ENCODE measurements at places on chromosomes 16 and 17. TPM values are rescaled to one million over a fixed set of nuclear protein-coding genes. Genes with fewer than 3 reads are reported as not detected.

The WSCD1 gene
- 3.4 TPM for total RNA-seq

The TBX2 gene
- total RNA-seq, result 6.6 TPM

The KRTAP4-9 gene
- not detected for total RNA-seq

The HYDIN gene
- total RNA-seq, result 0.37 TPM

The CLEC10A gene
- not detected for total RNA-seq

The AIPL1 gene
- not detected for total RNA-seq

The KCNG4 gene
- not detected for total RNA-seq

The NBR1 gene
- total RNA-seq, result 43.8 TPM

The ACAP1 gene
- total RNA-seq, result 4.0 TPM

The MYH13 gene
- not detected for total RNA-seq

The CCL17 gene
- not detected for total RNA-seq

The EIF1 gene
- 1,361 TPM for total RNA-seq

The SDR42E1 gene
- total RNA-seq, result 1.4 TPM

The TAC4 gene
- not detected for total RNA-seq

The CBX8 gene
- 21.7 TPM for total RNA-seq

The NHLRC4 gene
- total RNA-seq, result 0.23 TPM

The MFAP4 gene
- not detected for total RNA-seq

The MIEF2 gene
- 10.8 TPM for total RNA-seq

The DNAH2 gene
- total RNA-seq, result 0.01 TPM

The CTU2 gene
- total RNA-seq, result 33.9 TPM

The MT1G gene
- total RNA-seq, result not detected

The HNF1B gene
- 25.6 TPM for total RNA-seq

The CA5A gene
- not detected for total RNA-seq

The NECAB2 gene
- 3.3 TPM for total RNA-seq

The TTYH2 gene
- total RNA-seq, result 1.5 TPM

The KRT39 gene
- not detected for total RNA-seq

The KRTAP9-4 gene
- not detected for total RNA-seq

The TAOK1 gene
- 15.2 TPM for total RNA-seq

The NAT9 gene
- total RNA-seq, result 52.9 TPM

The ADGRG1 gene
- 234 TPM for total RNA-seq

The PKMYT1 gene
- total RNA-seq, result 58.3 TPM

The CACNG3 gene
- not detected for total RNA-seq

The CD19 gene
- not detected for total RNA-seq

The MT1E gene
- total RNA-seq, result not detected

The RDM1 gene
- 3.4 TPM for total RNA-seq

The OR2C1 gene
- not detected for total RNA-seq

The ITPRIPL2 gene
- total RNA-seq, result 11.6 TPM

The CDRT15L2 gene
- not detected for total RNA-seq

The KDM6B gene
- total RNA-seq, result 14.0 TPM

All from A549 treated with CORT108297 at 1 μM for 4 hours (cell line).